ENCODE measurements at places on chromosomes 6 and 20.

DNA sequence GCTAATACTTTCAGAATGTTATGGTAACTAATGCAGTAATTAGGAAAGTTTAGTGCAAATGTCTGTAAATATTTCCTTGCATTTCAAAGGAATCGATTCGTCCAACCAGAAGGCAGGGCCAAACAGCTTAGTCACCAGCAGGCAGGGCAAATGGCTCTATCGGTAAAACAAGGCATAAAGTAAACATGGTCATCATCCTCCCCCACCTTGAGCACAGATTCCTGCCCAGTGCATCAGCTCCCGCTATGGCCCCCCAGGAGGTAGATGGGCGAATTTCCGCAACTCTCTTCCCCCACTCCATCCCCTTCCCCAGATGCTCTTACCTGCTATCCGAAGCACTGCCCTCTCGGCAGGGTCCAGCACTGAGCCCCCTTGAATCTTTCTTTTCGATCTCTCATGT is 103.8 kb upstream of the BEND6 start:
- DNase-seq = no peak

DNA sequence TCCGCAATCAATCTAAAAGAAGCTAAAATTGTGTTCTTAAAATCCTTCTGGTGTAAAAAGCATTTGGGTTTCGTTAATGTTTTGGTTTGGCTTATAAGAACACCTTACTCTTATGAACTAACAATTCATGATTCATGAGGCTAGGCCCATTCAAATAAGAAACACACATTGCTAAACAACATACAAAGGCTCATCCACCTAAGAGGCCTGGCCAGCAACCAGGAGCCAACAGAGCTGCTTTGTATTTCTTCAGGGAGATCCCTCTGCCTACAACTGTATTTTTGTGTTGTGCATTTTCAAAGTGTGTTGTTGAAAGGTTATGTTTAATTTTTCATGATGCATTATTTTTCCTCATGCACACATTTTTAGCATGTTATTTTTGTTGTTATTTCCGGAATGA is 98.6 kb downstream of the PTPRK start:
- DNase-seq = no peak

GRCh38 chr6:87753131-87753685 is 51.2 kb upstream of the AKIRIN2 start:
- no peak for DNase-seq

- DNase-seq = no peak
Measured at GRCh38 chr6:106539936-106540335, 89.4 kb downstream of the RTN4IP1 start.

- DNase-seq = no peak
Measured at GRCh38 chr20:20201124-20201523, 148.8 kb downstream of the CFAP61 start.

- DNase-seq = no peak
Measured at GRCh38 chr6:14074476-14075094, 43.0 kb upstream of the CD83 start.

GRCh38 chr6:139278190-139278589 is 13.6 kb downstream of the TXLNB start:
- no peak for DNase-seq

- DNase-seq = no peak
Measured at GRCh38 chr6:3007571-3007970, 7.9 kb downstream of the NQO2 start.

- no peak for DNase-seq
Measured at GRCh38 chr6:72716916-72717315, 95.1 kb downstream of the KCNQ5 start.
